Thoracic aorta (tissue), 2 donors: ENCODE measurements at places on chromosomes 4 and X. TPM values are rescaled to one million over a fixed set of nuclear protein-coding genes. Genes with fewer than 3 reads are reported as not detected.
A peak's percentile ranks its signal among the peaks of the same experiment; 100 is the strongest.

GRCh38 chr4:47002580-47002979 is 9.2 kb upstream of the GABRA4 start:
- no peaks in the 10 kb centered on the region for H3K36me3 ChIP-seq
- H3K27me3 ChIP-seq: no peaks in the 10 kb centered on the region
- H3K27ac ChIP-seq: no peak overlapping the region
- no peaks in the 10 kb centered on the region for H3K4me1 ChIP-seq

DNA sequence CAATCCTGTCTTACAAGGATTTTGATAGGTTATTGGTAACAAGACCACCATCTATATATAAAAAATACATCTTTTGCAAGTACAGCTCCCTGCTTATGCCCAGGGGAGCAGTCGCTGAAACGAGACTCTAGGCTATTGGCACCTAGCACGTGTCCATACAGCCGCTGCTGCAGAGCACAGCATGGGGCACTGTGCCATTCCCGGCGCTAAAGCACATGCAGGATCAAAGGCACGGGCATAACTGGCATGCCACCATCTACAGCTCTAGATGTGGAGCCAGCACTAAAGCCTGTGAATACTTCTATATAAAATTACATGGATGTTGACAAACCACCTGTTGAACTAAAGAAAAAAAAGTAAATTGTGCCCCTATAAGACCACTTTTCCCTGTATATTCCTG is 144.8 kb downstream of the COL25A1 start:
- H3K4me1 ChIP-seq: no peaks in the 10 kb centered on the region
- H3K27ac ChIP-seq: no peak overlapping the region

GRCh38 chr4:125105561-125105960 is 209.2 kb upstream of the FAT4 start:
- no peak overlapping the region for H3K4me3 ChIP-seq
- H3K27me3 ChIP-seq: no peaks in the 10 kb centered on the region
- no peak overlapping the region for H3K27ac ChIP-seq
- no peak for DNase-seq
- no peaks in the 10 kb centered on the region for H3K36me3 ChIP-seq

ENAM gene
- total RNA-seq: not detected

- H3K4me1 ChIP-seq: no peaks in the 10 kb centered on the region
- no peaks in the 10 kb centered on the region for H3K27me3 ChIP-seq
- H3K27ac ChIP-seq: no peak overlapping the region
- H3K36me3 ChIP-seq: no peaks in the 10 kb centered on the region
These were observed 18.3 kb upstream of the MSL3 start for GRCh38 chrX:11739776-11740175.

DNA sequence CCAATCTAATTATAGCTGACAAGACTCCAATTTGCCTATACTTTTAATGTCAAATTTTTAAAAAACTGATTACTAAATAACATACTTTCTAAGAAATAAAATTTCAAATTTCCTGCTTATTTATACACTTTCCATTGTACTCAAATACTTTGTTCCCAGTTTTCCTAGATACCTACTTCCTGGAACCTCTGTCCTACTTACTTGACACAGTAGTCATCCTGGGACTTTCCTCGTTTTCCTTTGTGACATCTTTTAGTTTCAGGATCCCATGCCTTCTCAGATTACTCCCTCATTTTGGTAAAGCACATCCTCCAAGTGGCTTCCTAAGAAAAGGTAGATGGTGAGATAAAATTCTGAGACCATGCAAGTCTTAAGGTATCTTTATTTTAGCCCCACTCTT is 13.3 kb upstream of the FAM184B start:
- H3K4me1 ChIP-seq: no peaks in the 10 kb centered on the region
- no peak overlapping the region for H3K27ac ChIP-seq
- no peak for DNase-seq
- H3K4me3 ChIP-seq: no peak overlapping the region
- peaks cover 2% of the 10 kb centered on the region for H3K36me3 ChIP-seq

DNA sequence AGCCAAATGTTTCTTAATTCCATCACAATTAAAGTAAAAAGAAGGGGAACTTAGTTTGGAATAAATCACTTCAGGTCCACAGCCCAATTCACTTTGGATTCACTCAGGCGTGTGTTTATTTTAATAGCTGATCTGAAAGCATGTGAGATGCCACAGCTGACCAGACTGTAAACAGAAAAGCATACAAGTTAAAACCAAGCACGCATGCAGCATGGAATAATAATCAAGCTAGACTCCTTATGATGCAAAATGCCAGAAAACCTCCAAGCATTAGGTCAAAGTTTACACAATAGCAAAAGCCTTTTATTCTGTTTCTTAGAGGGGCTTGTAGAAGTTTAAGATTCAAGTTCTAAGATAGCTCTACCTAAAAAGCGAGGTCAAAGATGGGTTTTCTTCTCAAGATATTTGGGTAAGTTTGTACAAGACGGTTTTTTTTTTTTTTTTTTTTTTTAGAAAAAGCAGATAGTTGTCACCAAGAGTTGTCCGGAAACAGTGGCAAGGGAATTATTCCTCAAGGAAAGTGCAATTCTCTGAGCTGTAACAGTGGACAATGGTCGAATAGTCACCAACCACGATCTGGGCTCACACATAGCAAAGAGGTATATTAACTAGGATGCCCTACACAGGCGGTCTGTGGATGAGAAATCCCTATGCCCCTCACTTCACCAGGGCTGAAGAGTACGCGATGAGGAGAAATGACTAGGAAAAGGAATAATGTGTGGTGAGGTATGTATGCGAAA is 763 bp upstream of the PRRG1 start:
- no peak overlapping the region for H3K27ac ChIP-seq
- no peaks in the 10 kb centered on the region for H3K27me3 ChIP-seq
- peak overlapping the region; percentile 87 for H3K4me3 ChIP-seq
- no peaks in the 10 kb centered on the region for H3K36me3 ChIP-seq

GRCh38 chr4:130850019-130850524 is 1754.1 kb downstream of the C4orf33 start:
- no peak overlapping the region for H3K27ac ChIP-seq
- no peaks in the 10 kb centered on the region for H3K36me3 ChIP-seq
- H3K4me3 ChIP-seq: no peak overlapping the region
